NCI-H2029 (cell line): ENCODE measurements at places on chromosomes 1 and 21.

DNA sequence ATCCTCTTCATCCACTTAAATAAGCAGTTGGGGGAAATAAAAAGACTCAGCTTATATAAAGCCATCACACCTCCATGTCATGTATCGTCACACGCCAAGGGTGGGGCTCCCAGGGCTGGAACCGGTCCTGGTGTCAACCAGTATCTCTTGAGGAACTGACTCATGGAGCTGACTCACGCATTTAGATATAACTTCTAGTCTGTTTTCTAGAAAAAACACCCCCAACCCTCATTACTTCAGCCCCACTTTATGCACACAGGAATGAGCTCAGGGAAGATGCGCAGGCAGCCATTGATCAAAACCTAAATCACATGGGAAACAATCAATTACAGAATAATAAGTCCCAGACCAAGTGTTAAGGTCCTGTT, 6.9 kb upstream of the IL22RA1 start:
- DNase-seq, result no peak

GRCh38 chr1:67208217-67208616, 42.0 kb downstream of the IL23R start:
- DNase-seq, result no peak

GRCh38 chr1:198711837-198712236, 73.0 kb downstream of the PTPRC start:
- no peak for DNase-seq

DNA sequence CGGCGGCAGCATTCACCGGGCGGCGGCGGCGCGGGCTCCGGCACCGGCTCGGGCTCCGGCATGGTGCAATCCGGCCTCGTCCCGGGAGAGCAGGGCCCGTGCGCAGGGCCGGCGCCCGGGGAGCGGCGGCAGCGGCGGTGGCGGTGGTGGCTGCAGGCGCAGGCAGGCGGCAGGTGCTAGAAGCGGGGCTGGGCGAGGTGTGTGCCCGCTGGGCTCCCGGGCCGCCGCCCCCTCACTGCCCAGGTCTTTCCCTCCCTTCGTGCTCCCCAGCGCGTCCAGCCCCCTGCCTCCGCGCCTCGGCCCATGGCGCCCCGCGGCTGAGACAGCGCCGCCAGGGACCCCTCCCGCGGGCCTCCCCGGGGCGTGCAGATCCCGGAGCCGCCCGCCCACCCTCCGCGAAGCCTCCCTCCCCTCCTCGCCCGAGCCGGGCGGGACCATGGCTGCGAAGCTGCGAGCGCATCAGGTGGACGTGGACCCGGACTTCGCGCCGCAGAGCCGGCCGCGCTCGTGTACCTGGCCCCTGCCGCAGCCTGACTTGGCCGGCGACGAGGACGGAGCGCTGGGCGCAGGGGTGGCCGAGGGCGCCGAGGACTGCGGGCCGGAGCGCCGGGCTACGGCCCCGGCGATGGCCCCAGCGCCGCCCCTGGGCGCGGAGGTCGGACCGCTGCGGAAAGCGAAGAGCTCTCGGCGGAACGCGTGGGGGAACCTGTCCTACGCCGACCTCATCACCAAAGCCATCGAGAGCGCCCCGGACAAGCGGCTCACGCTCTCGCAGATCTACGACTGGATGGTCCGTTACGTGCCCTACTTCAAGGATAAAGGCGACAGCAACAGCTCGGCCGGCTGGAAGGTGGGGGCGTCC, 492 bp downstream of the FOXO6 start:
- peak; percentile 96 for DNase-seq

- DNase-seq, result no peak
Measured at GRCh38 chr1:119326251-119326650, 42.3 kb upstream of the HAO2 start.

- DNase-seq, result no peak
Measured at GRCh38 chr1:15640667-15641066, 23.4 kb downstream of the DDI2 start.

GRCh38 chr1:77825131-77825709, 45.8 kb downstream of the MIGA1 start:
- DNase-seq, result no peak

DNA sequence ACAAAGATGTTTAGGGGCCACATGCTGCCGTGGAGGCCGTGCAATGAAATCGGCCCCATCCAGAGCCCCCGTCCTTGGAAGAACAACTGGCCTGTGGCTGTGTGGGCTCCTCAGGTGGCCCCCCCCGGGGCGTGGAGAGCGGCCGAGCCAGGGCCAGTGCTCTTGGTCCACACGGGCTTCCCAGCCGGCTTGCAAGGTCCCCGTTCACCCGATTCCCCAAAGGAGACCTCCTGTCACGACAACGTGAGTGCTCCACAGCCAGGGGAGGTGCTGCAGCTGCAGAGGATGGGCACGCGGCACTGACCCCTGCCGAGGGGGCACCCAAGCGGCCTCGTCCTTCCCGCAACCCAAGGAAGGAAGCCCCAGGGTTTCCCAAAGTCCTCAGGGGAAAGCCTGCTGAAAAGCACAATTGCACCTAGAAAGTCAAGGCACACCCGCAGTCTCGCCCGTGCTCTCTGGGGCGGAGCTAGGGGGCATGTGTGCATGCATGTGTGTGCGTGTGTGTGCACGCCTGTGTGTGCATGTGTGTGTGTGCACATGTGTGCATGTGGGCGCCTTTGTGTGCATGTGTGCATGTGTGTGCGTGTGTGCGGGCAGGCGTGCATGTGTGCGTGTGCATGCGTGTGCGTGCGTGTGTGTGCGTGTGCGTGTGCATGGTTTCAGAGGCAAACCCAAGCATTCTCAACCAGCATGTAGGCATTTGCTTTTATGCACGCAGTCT, 48.2 kb downstream of the SLX9 start:
- DNase-seq, result no peak

DNA sequence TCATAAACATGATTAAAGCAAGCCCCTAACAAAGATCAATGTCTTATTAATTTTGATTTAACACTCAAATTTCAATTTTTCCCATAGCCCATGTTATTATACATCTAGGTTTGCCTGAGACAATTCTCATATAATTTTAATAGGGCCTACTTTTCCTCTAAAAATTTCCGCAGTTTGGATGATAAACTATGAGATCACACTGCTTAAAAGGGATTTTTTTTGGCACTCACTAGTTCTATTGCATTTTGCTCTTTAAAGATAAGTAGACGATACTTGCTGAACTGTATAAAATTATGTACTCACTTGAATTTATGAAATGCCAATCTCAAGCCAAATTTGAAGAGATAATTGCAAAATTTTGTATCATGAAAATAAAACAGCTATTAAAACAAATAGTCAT, 480.4 kb upstream of the ZRANB2 start:
- DNase-seq, result no peak

GRCh38 chr1:232306269-232306961, 323.5 kb downstream of the SIPA1L2 start:
- peak; percentile 86 for DNase-seq

GRCh38 chr1:53902235-53903138, 8.5 kb downstream of the DIO1 start:
- DNase-seq, result no peak

- DNase-seq, result no peak
Measured at GRCh38 chr1:209443975-209444651, 139.4 kb upstream of the CAMK1G start.

GRCh38 chr1:163796394-163796821, 474.7 kb downstream of the NUF2 start:
- no peak for DNase-seq

GRCh38 chr21:32184485-32184884, 94.4 kb downstream of the MIS18A start:
- no peak for DNase-seq

DNA sequence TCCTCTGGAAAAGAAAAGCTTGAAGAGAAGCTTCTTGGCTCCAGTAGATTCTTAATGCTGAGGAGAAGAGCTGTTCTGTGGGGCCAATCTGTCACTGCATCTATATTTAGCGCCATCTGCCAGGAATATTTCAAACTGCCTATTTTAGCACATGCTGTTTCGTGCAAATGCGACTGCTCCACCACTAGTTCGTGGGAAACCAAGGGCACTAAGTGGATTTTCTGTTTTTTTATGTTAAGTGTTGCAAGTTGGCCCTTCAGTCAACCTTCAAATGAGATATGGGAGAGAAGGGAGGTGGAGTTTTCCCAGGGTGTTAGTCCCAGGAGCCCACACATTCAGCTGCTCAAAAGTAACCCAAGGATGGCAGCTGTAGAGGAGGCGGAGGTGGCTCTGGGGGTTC, 91.9 kb downstream of the TSEN15 start:
- no peak for DNase-seq

GRCh38 chr1:38997901-38998190, 6.8 kb downstream of the AKIRIN1 start:
- DNase-seq, result no peak

DNA sequence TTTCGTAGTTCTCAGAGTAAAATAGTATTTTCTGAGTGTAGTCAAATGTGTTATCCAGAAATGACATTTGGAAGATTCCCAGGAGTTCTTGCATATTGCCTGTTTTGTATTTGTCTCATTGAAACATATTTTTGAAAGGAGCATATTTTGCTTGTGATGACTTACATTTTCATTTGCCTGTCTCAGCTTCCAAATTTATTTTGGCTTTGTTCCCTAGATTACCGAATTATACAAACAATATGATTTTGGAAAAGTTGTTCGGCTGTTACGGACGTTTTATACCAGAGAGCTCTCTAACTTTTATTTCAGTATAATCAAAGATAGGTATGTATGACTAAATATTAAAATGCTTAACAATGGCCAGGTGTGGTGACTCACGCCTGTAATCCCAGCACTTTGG, 46.0 kb downstream of the IARS2 start:
- DNase-seq, result no peak

DNA sequence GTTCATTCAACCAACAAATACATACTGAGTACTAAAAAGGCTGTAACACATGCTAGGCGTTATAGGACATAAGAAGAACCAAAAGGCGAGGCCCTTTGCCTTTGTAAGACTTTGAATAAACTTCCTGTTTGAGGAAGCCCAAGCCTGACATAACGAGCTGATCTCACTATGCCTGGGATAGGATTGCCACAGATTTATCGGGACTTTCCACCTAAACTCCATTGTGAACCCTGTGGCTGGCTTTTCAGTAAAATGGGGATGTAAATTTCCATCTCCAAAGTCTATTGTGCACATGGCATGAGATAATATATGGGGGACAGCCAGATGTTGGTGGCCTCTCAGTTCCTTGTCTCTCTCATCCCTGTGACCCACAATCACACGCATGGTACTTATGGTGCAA, 41.9 kb downstream of the LMO4 start:
- no peak for DNase-seq

DNA sequence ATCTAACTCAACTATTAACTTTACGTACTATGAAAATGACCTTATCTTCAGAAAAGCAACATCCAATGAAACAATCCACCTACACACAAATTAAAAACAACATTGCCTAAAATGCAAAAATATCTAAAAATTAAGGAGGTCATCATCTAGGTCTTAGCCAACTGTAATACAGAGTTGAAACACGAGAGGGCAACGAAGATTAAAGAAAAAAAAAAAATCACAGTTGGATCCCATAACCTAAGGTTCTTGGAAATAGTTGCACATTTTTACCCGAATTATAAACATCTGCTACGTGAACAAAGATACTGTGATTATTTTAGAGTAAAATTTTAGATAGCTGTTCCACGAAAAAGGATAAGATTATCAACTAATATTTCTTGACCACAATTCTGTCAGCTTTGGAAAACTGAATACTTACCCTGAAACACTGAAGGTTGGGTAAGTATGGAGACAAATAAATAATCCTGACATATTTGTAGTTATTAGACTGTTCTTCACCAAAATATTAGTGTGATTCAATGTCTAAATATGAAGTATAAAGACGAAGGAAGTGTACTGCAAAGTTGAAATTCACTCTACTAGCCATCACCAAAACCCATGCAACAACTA, 88.0 kb upstream of the AK4 start:
- no peak for DNase-seq

GRCh38 chr1:97144527-97144926, 422.9 kb downstream of the PTBP2 start:
- DNase-seq, result no peak

- no peak for DNase-seq
Measured at GRCh38 chr1:59605761-59606160, 209.0 kb upstream of the HOOK1 start.

DNA sequence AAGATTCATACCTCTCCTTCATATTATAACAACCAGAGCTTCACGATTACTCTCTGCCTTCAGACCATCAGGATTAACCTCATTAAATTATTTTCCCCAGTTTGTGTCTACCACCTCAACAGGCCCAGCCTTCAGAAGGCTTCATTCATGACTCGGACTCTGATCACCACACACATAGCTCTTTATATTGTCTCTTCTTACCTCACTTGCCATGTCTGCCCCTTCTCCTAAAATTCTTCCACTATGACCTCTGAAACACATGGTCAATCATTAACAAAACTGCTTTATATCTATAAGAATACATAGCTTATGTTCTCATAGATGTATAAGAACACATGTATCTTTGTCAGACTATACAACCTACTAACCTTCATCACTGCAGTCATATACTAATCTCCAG, 79.8 kb downstream of the USP1 start:
- DNase-seq, result no peak

DNA sequence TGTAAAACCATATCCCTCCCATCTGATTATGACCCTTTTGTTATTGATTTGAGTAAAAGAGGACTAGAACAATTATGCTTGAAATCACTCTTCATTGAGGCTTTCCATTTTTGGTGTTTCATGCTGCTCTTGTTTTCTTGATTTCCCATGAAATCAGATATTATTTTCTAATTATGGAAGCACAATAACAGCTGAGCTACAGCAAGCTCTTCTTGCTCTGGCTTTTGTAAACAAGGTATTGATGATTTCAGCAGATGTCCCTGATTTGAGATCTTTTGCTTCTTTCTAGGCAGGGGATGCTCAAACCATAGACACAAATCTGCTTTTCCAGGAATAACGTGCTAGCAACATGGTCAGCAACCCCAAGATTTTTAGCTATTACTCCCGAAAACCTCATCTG, 607.8 kb downstream of the NCAM2 start:
- DNase-seq, result no peak

DNA sequence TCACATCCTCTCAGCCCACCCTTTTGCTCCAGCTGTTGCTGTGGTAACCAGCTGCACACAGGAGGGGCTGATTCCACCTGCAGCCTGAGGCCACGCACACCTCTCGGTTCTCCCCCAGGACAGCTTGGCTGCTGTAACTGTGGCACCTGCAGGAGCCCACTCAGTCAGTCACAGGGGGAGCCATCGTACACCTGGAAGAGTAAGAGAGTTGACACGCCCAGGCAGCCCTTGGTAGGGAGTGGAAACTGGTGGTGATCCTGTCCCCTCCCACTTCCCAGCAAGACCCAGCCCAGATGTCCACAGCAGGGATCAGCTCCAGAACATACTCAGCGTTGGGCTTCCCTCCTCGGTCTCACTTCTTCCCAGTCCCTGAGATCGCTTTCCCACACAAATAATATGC, 32.2 kb upstream of the BACE2 start:
- no peak for DNase-seq

DNA sequence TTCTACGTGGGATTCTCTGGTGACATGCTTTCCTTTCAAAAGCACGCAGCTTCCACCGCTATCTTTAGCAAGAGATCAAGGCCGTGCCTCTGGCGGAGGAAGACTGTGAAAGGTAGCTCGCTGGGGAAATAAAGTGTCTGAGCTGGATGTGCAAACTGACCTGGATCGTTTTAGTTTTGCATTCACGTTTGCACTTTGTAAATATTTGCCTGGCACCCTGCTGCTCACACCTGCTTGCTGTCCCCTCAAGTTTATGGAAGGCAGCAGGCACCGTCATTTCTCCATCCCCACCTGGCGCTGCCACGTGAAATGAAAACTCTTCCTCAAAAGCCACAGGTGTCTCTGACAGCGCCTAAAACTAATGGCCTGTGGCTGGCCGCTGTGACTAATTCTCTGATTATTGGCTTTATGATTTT, 44.0 kb upstream of the TARDBP start:
- peak; percentile 75 for DNase-seq

- no peak for DNase-seq
Measured at GRCh38 chr1:3160647-3161145, 91.7 kb downstream of the PRDM16 start.
